ENCODE measurements at places on chromosomes 12 and 14.

GRCh38 chr12:102551186-102551585 is 70.8 kb upstream of the IGF1 start:
- no peak for DNase-seq

DNA sequence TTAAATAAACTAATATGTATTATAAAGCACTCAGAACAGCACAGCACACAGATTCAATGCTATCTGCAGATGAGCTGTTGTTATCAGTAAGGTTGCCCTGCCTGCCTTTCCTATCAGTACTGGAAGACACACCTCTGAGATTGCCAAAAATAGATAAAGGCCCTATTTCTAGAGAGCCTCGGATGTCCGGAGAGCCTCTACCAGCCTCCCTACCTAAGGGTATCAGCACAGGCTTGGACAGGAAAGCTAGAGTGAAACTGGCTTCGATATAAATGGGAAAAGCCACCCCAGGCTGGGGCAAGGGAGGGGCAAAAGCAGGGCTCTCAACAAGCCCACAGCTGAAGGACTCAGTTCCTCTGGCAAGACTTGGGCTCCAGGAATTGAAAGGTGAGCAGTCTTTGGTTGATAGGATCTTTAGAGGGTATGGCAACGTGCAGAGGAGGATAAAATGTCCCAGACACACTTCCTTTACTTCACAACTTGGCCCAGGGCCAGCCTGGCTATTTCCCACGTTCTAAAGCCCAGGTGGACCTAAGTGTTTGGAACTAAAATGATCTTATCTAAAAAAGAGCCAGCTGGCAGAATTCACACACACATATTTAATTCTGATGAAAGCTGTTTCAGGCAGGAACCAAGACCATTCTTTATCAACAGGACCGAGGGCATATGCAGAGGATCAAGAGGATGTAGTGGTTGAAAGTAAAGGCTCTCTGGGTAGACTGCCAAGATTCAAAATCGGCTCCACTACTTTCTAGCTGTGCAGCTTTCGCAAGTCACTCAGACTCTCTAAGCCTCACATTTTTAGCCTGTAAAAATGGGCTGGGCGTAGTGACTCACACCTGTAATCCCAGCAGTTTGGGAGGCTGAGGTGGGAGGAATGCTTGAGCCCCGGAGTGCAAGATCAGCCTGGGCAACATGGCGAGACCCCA is 37.8 kb upstream of the ITPR2 start:
- no peak for DNase-seq

- DNase-seq: no peak
Observed at GRCh38 chr12:123836292-123836691, 74.2 kb downstream of the DNAH10 start.

DNA sequence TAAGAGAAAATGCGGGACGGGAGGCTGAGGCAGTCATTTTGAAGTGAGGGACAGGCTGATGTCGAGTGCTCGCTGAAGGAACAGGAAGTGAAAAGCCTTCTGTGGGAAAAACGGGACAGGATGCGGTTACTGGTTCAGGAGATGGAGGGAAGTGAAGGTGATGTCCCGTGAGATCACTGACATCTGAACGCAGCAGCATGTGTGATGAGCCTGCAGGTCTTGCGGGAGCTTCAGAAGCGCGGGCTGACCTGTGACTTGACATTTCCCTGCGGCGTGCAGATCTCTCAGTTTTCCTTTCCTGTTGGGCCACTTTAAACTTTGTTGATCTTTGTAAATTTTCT is 77.8 kb downstream of the DDX51 start:
- DNase-seq: no peak

DNA sequence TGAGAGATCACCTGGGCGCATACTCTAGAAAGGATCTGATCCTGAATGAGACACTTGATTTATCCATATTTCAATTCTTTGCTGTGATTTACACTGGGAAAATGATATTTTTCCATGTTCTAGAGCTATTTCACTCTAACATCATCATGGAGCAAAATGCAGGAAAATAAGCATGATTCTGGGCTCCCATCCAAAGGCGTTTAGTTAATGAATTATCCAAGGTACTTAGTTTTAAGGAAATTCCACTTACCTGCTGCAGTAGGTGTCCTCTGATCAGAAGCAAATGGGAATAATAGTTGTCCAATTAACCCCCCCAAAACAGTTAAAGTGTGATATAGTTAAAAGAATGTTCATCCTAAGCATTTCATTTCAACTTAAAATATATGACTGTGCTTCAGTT is 204.5 kb upstream of the PRKD1 start:
- no peak for DNase-seq

- DNase-seq: no peak
Observed at GRCh38 chr14:43855556-43855955, 651.5 kb downstream of the FSCB start.

DNA sequence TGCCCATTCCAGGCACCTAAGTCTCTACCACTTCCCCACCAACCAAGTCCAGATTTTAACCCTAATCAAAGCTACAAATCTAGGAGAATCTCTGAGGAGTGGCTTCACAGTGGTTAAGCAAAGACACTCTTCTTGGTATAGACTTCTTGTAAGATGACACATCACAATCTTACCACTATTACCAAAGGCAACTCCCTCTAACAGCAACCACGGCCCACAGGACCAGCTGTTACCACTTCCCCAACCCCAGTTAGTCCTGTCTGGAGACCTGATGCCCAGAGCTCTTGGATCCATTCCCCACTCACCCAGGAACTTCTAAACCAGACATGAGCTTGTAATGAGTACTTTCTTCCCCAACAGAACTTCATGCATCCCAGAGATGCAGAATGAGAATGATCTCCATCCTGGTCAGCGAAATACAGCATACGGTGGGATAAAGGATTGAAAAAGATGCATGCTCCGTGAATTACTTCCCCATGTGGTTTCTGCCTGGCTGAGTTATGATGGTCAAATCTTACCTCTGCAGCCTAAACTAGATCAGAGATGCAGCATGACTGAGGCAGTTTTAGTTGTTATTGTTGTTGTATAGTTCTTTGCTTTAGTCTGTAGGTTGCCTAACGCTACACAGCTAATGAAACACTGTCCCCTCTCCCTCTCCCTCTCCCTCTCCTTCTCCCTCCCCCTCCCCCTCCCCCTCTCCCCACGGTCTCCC is 87.7 kb upstream of the FOXN3 start:
- no peak for DNase-seq

- no peak for DNase-seq
Observed at GRCh38 chr14:99072433-99072832, 199.6 kb downstream of the BCL11B start.

- DNase-seq: no peak
Observed at GRCh38 chr12:65093606-65094005, 27.5 kb downstream of the WIF1 start.

GRCh38 chr12:100171248-100171647 is 28.6 kb upstream of the BLTP3B start:
- no peak for DNase-seq

DNA sequence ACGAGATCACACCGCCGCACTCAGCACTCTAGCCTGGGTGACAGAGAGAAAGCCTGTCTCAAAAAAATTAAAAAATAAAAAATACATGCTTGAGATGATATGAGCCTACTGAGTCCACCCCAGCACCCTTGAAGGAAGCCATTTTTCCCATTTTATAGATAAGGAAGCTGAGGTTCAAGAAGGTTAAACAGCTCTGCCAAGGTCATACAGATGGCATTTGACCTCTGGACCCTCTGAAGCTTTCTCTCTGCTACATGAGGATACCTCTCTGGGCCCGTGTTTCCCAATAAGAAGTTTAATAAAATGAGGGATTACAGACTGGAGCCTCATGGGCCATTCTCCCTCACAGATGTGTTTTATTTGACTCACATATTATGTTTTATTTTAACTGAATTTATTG is 53.9 kb upstream of the PNMA1 start:
- DNase-seq: no peak

DNA sequence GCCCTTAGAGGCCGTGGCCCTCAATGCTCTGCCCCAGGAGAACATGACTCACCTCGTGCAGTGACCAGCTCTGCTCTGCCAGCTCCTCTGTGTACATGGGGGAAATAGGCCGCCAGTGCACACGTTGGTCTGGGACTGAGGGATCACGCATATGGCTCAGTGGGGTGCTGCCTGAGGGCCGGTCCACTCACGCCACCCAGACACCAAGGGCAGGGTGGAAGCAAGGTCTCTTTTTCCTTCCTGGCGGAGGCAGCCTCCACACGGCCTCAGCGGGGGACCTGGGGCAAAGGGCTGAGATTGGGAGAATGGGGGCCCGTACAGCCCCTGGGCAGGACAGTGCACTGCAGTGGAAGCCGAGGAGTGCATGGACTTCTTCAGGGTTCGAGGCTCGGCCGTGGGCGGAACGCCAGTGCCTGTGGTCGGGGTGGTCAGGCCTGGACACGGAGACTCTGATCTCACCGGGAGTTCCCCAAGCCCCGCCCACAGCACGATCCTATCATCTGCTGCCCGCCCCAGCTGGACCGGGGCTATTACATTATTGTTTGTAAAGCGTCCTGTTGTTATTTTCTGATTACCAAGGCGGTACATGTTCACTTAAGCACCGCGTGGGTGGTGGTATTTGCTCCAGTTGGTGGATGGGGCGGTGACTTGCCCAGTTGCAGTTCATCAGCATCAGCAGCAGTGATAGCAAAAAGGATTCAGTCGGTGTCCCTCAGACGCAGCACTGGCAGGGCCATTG is 38.8 kb upstream of the TDRD9 start:
- DNase-seq: no peak

DNA sequence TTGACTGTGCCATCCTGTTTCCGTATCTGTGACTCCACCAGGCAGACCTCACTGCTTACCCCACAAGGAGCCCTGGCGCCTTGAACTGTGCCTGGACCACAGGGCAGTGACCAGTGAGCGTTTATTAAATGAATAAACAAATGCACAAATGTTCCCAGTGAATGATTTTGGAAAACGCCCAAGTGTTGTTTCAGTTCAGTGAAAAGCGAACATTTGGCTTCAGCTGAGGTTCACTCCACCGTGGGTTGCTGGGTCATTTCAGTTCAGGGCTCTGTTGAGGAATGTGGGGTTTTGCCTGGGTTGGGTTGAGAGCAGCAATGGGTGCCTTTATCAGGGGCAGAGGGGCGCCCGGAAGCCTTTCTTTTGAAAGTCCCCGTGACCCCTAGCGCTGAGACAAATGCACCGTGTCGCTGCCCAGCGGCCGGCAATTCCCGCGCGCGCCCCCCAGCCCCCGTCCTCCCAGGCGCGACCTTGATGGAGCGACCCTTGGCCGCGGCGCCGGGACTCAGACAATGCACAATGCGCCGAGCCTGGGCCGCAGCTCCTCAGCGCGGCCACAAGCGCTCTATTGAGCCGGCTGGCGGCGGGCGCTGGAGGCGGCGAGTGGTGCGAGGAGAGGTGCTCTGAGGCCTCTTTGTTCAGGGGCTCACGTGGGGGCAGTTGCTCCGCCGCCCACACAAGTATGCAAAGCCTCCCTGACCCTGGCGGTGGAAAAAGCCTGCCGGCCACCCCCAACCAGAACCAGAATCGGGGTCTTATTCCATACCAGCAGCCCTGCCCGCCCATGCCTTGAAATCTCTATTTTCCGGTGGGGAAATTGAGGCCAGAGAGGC is 40.5 kb upstream of the CLMN start:
- DNase-seq: no peak

DNA sequence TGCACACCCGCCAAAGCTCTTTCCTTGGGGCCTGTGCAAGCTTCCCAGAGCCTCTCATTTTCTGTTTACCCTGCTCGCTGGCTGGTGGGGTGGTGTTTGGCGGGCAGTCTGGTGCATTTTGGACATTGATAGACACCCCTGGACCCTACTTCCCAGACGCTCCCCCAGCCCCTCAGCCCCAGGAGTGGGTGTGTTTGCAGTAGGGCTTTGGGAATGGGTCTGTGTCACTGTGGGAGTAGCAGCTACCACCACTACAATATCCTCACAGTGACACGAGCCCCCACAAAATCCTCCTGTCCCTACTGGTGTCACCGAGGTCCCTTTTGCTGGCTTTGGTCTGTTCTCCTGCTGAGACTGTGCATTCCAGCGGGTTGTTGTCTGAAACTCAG is 371.3 kb downstream of the TMEM121 start:
- no peak for DNase-seq

DNA sequence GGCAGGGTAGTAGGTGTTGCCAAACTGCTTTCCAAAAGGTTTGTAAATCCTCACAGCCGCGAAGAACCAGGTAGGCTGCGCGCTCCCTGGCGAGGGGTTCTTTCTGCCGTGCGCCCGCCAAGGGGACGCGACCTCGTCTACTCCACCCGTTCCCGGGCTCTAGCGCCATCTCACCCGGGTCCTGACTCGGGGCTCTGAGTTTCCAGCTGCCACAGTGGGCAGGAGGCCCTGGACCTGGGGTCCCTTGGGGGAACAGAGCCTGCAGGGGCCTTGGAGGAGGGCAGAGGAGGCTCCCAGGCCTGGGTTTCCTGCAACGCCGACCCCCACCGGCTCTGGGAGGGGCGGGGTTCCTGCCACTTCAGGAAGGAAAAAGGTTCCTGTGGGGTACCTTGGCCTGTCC is 706 bp downstream of the ANHX start:
- DNase-seq: no peak

- no peak for DNase-seq
Observed at GRCh38 chr14:59377491-59377890, 87.7 kb downstream of the GPR135 start.

- no peak for DNase-seq
Observed at GRCh38 chr12:110005319-110005973, 6.2 kb downstream of the ANKRD13A start.

DNA sequence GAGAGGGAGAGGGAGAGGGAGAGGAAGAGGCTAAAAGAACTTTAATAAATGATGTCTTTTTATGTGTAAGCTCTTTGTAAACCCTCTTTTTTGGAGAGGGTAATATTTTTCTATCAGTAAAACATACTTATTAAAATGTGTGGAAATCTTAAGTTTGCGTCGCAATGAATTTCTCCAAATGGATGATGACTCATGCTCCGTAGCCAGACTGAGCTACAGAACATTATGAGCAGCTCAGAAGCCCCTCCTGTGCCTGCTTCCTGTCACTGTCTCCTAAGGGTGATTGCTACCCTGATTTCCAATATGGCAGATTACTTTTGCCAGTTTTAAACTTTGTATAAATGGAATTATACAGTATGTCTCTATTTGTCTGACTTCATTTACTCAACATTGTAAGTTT is 13.0 kb upstream of the PYGL start:
- no peak for DNase-seq

DNA sequence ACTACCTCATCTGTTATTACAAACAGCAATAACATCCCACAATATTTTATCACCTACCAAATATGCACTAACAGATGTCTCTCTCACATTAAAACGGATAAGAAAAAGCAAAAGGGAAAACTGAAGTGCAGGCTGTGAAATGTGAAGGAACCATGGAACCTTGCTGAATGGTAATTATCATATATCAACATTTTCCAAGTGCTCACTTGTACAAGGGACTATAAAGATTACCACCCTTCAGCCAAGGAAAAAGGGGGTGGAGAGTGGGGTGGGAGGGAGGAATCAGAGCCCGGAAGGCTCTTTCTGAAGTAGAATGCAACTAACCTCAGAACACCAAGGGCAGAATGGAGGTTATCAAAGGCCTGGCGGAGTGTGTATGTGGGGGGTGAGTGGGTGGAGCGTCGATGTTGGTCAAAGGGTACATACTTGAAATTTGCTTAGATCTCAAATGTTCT is 1.2 kb downstream of the SNX6 start:
- no peak for DNase-seq

GRCh38 chr12:42924482-42924881 is 334.9 kb upstream of the PRICKLE1 start:
- no peak for DNase-seq

- no peak for DNase-seq
Observed at GRCh38 chr12:47935184-47935583, 28.2 kb upstream of the TMEM106C start.

GRCh38 chr14:74723134-74723533 is 10.2 kb downstream of the FCF1 start:
- DNase-seq: no peak

Data from stimulated activated CD4-positive, alpha-beta T cell treated with anti-CD3 and anti-CD28 coated beads, Interleukin-12 subunit alpha, Interleukin-12 subunit beta, amount 100 ng/mL, for 4 hours (primary cell).